Right atrium auricular region (tissue), 2 donors: ENCODE measurements at places on chromosomes 5 and 9. TPM values are rescaled to one million over a fixed set of nuclear protein-coding genes. Genes with fewer than 3 reads are reported as not detected.

Gene PIP5K1B
- total RNA-seq, result 44.8 TPM

Gene TRIM36
- total RNA-seq, result 2.0 TPM

Gene RFX3
- total RNA-seq, result 2.7 TPM

Gene DNM1
- 3.9 TPM for total RNA-seq

Gene BTNL3
- not detected for total RNA-seq
